Left ventricle myocardium inferior (tissue), 1 donor: ENCODE measurements at places on chromosomes 2 and 18.
A peak's percentile ranks its signal among the peaks of the same experiment; 100 is the strongest.

DNA sequence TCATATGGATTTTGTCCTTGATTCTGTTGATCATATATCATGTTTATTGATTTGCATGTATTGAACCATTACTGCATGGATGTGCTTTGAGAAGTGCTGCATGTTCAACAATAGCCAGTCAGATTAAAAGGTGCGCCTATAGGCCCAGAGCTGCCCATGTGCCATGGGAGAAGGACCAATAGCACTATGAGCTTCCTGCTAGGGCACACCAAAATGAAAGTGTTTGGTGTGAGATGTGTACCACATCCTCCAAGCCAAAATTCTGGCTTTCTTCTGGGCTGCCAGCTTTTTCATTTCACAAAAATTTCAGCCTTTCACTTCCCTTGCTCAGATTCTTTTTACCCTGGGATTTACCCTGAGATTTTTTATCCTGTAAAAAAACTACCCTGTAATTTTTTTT lies 34.8 kb upstream of the MMADHC start:
- DNase-seq, result no peak
- no peak overlapping the region for H3K27ac ChIP-seq
- H3K4me3 ChIP-seq, result no peak overlapping the region
- no peaks in the 10 kb centered on the region for H3K4me1 ChIP-seq
- H3K36me3 ChIP-seq, result no peaks in the 10 kb centered on the region

- no peak overlapping the region for H3K27ac ChIP-seq
- H3K36me3 ChIP-seq, result no peaks in the 10 kb centered on the region
- H3K4me1 ChIP-seq, result peaks cover 8% of the 10 kb centered on the region
- DNase-seq, result no peak
- H3K4me3 ChIP-seq, result no peak overlapping the region
Observed at GRCh38 chr2:5538772-5539171, 153.4 kb upstream of the SOX11 start.

- H3K27ac ChIP-seq, result no peak overlapping the region
- no peaks in the 10 kb centered on the region for H3K27me3 ChIP-seq
- no peaks in the 10 kb centered on the region for H3K36me3 ChIP-seq
- H3K4me3 ChIP-seq, result no peak overlapping the region
- no peak for DNase-seq
Observed at GRCh38 chr18:49359732-49360444, 100.6 kb downstream of the DYM start.

- no peaks in the 10 kb centered on the region for H3K36me3 ChIP-seq
- no peak overlapping the region for H3K4me3 ChIP-seq
- no peak for DNase-seq
- peaks cover 23% of the 10 kb centered on the region for H3K27me3 ChIP-seq
Observed at GRCh38 chr18:59395226-59396175, 36.4 kb upstream of the LMAN1 start.

DNA sequence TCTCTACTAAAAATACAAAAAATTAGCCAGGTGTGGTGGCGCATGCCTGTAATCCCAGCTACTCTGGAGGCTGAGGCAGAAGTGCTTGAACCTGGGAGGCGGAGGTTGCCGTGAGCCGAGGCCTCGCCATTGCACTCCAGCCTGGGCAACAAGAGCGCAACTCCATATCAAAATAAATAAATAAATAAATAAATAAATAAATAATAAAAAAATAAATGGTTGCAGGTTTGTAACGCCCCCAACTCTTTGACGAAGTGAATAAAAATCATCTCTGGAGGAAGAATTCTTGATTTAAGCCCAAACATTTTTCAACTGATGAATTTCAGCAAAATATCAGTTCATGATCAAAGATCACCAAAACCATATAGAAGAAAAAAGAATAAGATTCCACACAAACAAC lies 13.3 kb upstream of the CNRIP1 start:
- H3K4me3 ChIP-seq, result no peak overlapping the region
- H3K4me1 ChIP-seq, result no peaks in the 10 kb centered on the region
- H3K36me3 ChIP-seq, result no peaks in the 10 kb centered on the region
- DNase-seq, result no peak
- no peak overlapping the region for H3K27ac ChIP-seq
- peaks cover 19% of the 10 kb centered on the region for H3K27me3 ChIP-seq

- no peaks in the 10 kb centered on the region for H3K27me3 ChIP-seq
- H3K4me3 ChIP-seq, result no peak overlapping the region
- H3K27ac ChIP-seq, result no peak overlapping the region
- H3K36me3 ChIP-seq, result peaks cover 4% of the 10 kb centered on the region
Observed at GRCh38 chr18:48866028-48866733, 84.6 kb downstream of the SMAD7 start.

DNA sequence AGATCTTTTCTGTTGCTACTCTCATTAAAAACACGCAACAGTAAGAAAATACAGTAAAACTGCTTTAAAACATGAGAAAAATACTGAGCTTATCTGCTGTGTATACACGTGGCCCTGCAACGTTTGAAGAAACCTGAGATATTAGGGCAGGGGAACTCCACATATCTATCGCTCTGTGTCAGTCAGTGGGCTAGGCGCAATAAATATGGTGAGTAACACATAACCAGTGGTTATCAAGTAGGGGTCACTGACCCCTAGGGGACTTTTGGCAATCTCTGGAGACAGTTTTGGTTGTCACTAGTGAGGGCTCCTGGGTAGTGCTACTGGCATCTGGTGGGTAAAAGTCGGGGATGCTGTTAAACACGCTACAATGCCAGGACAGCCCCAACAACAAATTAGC lies 14.9 kb downstream of the STAT1 start:
- no peak for DNase-seq
- no peaks in the 10 kb centered on the region for H3K4me1 ChIP-seq
- no peaks in the 10 kb centered on the region for H3K27me3 ChIP-seq
- H3K36me3 ChIP-seq, result peaks cover 100% of the 10 kb centered on the region

- no peaks in the 10 kb centered on the region for H3K36me3 ChIP-seq
- H3K4me3 ChIP-seq, result no peak overlapping the region
- H3K27me3 ChIP-seq, result peaks cover 54% of the 10 kb centered on the region
- no peak for DNase-seq
Observed at GRCh38 chr2:234022424-234022823, 28.1 kb upstream of the SPP2 start.

GRCh38 chr18:7198326-7198725 lies 32.6 kb upstream of the LRRC30 start:
- no peaks in the 10 kb centered on the region for H3K36me3 ChIP-seq
- DNase-seq, result no peak
- peaks cover 13% of the 10 kb centered on the region for H3K27me3 ChIP-seq
- H3K27ac ChIP-seq, result no peak overlapping the region
- no peak overlapping the region for H3K4me3 ChIP-seq

GRCh38 chr2:106114166-106114565 lies 79.9 kb downstream of the UXS1 start:
- no peak overlapping the region for H3K4me3 ChIP-seq
- DNase-seq, result no peak
- H3K4me1 ChIP-seq, result peaks cover 39% of the 10 kb centered on the region
- H3K27ac ChIP-seq, result no peak overlapping the region
- peaks cover 22% of the 10 kb centered on the region for H3K36me3 ChIP-seq

GRCh38 chr2:85269959-85270358 lies 57.8 kb downstream of the TGOLN2 start:
- peaks cover 85% of the 10 kb centered on the region for H3K4me1 ChIP-seq
- peak overlapping the region; percentile 35 for H3K4me3 ChIP-seq
- no peaks in the 10 kb centered on the region for H3K27me3 ChIP-seq
- H3K36me3 ChIP-seq, result no peaks in the 10 kb centered on the region
- no peak for DNase-seq

DNA sequence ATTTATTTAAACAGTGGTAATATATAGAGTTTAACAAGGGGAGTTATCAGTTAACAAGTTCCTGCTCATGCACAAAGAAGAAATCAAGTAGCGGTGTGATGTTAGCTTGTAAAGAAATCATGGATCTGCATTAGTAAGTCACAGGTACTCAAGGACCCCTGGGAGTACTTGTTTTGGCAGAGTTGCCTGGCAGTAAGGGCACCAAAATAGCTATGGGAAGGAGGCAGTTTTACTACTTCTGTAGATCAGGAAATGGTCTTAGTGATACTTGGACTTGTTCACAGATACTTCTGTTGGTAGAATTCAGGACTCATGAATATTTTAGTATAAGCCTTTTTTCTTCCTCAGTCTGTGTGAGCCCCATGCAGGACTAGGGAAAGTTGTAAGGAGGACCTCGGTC lies 107.3 kb upstream of the IL1R2 start:
- no peak overlapping the region for H3K27ac ChIP-seq
- H3K4me1 ChIP-seq, result peaks cover 50% of the 10 kb centered on the region
- H3K36me3 ChIP-seq, result peaks cover 58% of the 10 kb centered on the region
- H3K27me3 ChIP-seq, result no peaks in the 10 kb centered on the region
- H3K4me3 ChIP-seq, result no peak overlapping the region
- no peak for DNase-seq

GRCh38 chr2:231701456-231702373 lies 6.6 kb upstream of the PTMA start:
- no peaks in the 10 kb centered on the region for H3K27me3 ChIP-seq
- DNase-seq, result no peak
- H3K4me1 ChIP-seq, result peaks cover 30% of the 10 kb centered on the region
- H3K27ac ChIP-seq, result peak overlapping the region; percentile 34
- no peak overlapping the region for H3K4me3 ChIP-seq
